ENCODE measurements at places on chromosomes 3 and 15. TPM values are rescaled to one million over a fixed set of nuclear protein-coding genes. Genes with fewer than 3 reads are reported as not detected.

SPINT1 gene
- 0.56 TPM for total RNA-seq

UROC1 gene
- not detected for total RNA-seq

GOLGA6L4 gene
- total RNA-seq: 1.0 TPM

CCR8 gene
- total RNA-seq: not detected

CLPX gene
- total RNA-seq: 46.3 TPM

ZBTB20 gene
- total RNA-seq: 6.5 TPM

EBLN2 gene
- 7.2 TPM for total RNA-seq
